ENCODE measurements at places on chromosomes 12 and 14. TPM values are rescaled to one million over a fixed set of nuclear protein-coding genes. Genes with fewer than 3 reads are reported as not detected.
A peak's percentile ranks its signal among the peaks of the same experiment; 100 is the strongest.

DNA sequence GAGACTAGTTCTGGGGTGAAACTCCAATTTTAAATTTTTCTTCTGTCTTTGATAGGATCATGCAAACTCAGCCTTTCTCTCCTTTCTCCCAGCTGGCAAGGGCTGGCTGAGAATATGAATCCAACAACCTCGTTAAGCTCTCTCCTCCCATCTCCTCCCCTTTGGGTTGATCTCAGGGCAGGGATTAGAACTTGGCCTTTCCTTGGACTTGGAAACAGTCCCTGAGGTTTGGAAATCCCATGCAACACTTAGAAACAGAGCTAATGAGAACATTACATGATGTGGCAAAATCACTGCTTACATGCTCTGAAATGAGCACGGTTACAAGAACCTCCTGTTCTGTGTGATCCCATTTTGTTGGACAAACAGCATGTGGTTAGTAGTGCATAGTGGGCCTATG is 31.6 kb downstream of the ACACB start:
- no peaks in the 10 kb centered on the region for H3K36me3 ChIP-seq
- DNase-seq = no peak
- peaks cover 5% of the 10 kb centered on the region for H3K27me3 ChIP-seq
- H3K4me1 ChIP-seq = no peaks in the 10 kb centered on the region

- H3K4me3 ChIP-seq = no peak overlapping the region
- peak; percentile 63 for DNase-seq
- peaks cover 4% of the 10 kb centered on the region for H3K4me1 ChIP-seq
- peaks cover 6% of the 10 kb centered on the region for H3K36me3 ChIP-seq
- no peak overlapping the region for H3K27ac ChIP-seq
These were observed 8.7 kb downstream of the PHB2 start for GRCh38 chr12:6961695-6962284.

DNA sequence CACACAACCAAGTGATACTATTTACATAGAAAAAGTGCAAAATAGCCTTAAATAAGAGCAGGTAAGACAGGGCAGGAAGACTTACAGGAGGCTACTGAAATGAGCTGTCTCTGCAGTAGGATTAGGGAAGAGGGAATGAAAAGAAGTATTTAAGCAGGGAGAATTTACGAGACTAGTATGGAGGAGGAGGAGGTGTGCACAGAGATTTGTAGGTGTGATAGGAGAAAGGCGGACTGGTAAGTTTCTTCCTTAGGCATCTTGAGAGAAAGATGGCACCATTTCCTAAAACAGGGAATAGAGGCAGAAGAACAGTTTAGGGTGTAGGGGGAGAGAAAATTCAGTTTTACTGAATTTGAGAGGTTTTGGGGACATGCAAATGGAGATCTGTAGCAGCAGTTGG is 25.7 kb downstream of the DIP2B start:
- no peak overlapping the region for H3K4me3 ChIP-seq
- peaks cover 9% of the 10 kb centered on the region for H3K4me1 ChIP-seq
- H3K27me3 ChIP-seq = no peaks in the 10 kb centered on the region
- no peaks in the 10 kb centered on the region for H3K36me3 ChIP-seq

DNA sequence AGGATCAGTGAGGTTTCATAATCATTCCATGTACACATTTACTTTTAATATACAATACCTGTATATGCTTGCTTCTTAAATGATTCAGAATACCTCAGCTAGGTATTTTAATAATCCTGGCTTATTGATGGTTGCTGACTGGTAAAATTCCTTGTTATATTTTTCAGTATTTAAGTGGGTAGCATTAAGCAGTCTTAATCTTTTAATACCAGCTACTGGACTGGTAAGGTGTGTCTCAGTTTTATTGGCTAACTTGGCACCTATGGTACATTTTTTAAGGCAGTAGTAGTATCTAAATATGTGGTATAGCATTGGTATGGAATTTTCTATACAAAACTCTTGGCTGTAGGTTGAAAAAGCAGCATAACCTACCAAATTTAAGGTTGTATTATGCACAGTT is 96.6 kb downstream of the RAD52 start:
- H3K4me1 ChIP-seq = peaks cover 2% of the 10 kb centered on the region
- H3K27ac ChIP-seq = no peak overlapping the region
- no peaks in the 10 kb centered on the region for H3K27me3 ChIP-seq
- no peak overlapping the region for H3K4me3 ChIP-seq

DNA sequence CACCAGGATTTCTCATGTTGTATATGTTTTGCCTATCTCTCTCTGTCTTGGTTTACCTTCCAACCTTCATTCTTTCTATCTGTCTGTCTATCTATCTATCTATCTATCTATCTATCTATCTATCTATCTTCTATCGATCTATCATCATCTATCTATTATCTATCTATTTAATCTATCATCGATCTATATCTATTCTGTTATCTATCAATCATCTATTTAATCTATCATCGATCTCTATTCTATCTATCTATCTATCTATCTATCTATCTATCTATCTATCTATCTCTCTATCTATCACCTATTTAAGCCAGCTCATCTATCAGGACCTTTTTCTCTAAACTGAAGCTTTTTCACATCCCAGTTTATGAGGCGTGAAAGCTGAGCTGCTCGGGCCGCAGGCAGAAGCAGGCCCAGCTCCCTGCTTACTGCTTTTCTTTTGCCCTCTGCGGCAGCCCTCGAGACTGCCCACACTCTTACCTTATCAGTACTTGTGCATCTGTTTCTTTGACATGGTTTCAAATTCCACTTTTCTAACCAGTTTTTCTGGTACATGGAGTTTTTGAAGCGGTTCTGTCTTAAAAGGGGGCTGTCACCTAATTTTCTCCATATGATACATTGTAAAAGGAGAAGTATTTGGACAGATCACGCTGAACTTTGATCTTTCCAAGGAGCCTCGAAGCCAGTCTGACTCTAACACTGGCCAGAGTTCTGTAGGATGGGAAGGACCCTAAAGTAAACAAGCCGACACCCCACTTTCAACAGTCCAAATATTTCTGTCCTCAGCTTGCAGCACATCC is 44.4 kb upstream of the GSG1 start:
- no peaks in the 10 kb centered on the region for H3K4me1 ChIP-seq
- H3K27me3 ChIP-seq = no peaks in the 10 kb centered on the region
- no peak overlapping the region for H3K27ac ChIP-seq
- DNase-seq = peak; percentile 38
- H3K36me3 ChIP-seq = no peaks in the 10 kb centered on the region

DNA sequence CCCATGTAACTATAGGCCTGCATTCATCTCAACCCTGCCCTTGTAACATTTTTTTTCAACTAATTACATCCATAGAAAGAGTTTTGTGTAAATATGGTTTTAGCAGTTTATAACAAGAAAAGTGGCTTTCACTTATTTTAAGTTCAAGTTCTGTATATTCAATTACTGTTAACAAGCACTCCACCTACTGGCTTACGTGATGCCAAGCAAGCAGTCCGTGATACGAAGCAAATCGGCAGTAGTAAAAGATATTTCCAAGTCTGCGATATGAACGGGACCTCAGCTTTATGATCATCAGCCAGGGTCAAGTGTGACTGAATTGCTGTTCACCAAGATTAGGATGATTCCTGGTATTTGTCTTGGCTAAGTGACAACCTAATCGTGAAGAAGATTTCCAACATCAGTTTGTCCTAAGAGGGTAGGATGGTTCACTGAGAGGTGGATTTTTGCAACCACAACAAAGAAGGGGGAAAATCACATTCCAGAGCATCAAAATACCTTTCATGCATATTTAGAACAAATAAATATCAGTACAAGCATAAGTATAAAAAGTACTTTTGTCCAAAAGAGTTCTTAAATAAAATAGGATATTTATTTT is 456.2 kb downstream of the FOXG1 start:
- H3K4me3 ChIP-seq = no peak overlapping the region
- peak; percentile 62 for DNase-seq
- no peaks in the 10 kb centered on the region for H3K36me3 ChIP-seq
- no peak overlapping the region for H3K27ac ChIP-seq
- H3K4me1 ChIP-seq = no peaks in the 10 kb centered on the region

DNA sequence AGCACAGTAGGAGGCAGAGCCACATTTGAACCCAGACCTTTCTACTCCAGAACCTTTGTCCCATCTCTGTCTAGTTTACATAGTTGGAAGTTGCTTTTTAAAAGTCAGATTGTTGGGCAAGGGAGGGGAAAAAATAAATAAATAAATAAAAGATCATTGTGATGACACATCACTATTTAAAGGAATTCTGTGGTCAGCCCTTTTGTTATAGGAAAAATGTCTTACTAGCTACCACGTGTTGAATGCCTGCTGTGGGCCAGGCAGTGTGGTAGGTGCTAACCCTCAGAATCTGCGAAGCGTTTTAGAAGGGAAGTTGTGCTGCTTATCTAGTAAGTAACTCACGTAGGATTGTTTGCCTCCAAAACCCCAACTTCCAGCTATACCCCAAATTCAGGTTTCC is 62.3 kb downstream of the BHLHE41 start:
- H3K4me1 ChIP-seq = no peaks in the 10 kb centered on the region
- peak; percentile 45 for DNase-seq
- H3K27ac ChIP-seq = no peak overlapping the region
- H3K36me3 ChIP-seq = no peaks in the 10 kb centered on the region
- no peak overlapping the region for H3K4me3 ChIP-seq
- no peaks in the 10 kb centered on the region for H3K27me3 ChIP-seq

DNA sequence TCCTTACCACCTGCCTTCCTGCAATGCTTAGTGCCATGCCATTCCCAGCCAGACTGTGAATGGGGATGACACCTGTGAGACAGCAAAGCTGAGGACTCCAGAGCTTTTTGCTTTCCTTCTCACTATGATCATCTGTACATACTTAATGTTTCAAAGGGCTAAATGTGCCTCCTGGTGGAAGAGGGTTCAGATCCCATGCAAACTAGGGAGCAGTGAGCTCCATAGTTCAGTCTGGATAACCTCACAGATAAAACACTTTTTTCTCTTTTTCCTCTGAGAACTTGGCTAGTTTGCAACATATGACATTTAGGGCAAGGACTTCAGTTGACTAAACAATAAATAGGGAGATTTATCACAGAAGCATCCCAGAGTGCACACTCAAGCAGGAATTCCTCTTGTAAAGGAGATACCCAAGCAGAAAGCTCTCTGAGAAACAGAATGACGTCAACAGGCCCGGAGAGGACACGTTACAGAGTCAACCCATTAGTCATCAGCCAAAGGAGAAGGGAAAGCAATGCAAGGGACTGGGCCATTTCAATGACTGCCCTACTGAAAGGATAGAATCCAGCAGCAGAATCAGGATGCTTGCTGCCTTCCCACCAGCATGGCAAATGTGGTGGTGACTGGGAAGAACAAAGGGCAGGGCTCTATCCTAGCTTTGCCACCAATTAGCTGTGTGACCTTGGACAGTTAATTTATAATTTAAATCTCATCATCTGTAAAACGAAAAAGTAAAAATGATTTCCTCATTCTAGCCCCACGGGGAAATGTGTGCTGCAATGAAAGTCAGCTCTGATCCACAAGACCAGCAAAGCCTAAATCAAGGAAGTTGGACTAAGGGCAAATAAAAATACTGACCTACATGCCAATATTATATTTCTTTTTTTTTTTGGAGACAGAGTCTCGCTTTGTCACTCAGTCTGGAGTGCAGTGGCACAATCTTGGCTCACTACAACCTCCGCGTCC is 80.8 kb upstream of the ACTN1 start:
- H3K4me1 ChIP-seq = peaks cover 3% of the 10 kb centered on the region
- peak; percentile 93 for DNase-seq
- H3K27ac ChIP-seq = peak overlapping the region; percentile 24

DNA sequence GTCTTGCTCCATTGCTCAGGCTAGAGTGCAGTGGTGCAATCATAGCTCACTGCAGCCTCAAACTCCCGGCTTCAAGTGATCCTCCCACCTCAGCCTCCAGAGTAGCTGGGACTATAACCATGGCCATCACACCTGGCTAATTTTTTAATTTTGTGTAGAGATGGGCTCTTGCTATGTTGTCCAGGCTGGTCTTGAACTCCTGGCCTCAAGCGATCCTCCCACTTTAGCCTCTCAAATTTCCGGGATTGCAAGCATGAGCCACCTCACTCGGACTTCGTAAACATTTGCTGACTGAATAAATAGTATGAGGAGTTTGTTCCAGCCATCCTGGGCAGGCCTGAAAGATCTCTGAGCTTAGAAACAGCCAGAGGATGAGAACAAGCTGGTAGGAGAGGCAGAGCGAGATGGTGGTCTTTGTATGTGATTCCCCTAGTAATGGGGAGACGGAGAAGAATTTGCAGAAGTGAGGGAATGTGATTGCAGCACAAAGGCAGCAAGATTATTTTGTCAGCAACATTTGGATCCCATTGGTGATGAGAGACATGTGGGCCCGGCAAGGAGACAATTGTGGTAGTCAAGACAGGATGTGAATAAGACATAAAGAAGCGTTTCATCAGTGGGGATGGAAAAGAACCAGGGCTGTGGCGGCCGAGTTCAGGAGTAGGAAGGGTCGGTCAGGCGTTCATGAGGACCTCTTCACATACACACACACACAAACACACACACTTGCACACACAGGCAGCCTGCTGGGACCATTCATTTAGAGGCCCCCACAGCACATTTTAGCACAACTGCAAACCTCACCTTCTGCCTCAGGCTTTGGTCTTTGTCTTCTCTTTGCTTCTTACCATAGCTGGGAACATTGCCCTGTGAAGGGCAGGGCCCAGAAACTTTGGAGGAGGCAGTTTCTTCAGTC is 155.5 kb downstream of the ZFP36L1 start:
- H3K4me3 ChIP-seq = no peak overlapping the region
- no peaks in the 10 kb centered on the region for H3K36me3 ChIP-seq
- H3K27ac ChIP-seq = peak overlapping the region; percentile 18
- DNase-seq = peak; percentile 68

- H3K4me1 ChIP-seq = peaks cover 3% of the 10 kb centered on the region
- H3K4me3 ChIP-seq = no peak overlapping the region
- H3K36me3 ChIP-seq = no peaks in the 10 kb centered on the region
- no peaks in the 10 kb centered on the region for H3K27me3 ChIP-seq
- DNase-seq = no peak
- H3K27ac ChIP-seq = no peak overlapping the region
These were observed 22.5 kb upstream of the HIGD1C start for GRCh38 chr12:50929831-50930230.

DNA sequence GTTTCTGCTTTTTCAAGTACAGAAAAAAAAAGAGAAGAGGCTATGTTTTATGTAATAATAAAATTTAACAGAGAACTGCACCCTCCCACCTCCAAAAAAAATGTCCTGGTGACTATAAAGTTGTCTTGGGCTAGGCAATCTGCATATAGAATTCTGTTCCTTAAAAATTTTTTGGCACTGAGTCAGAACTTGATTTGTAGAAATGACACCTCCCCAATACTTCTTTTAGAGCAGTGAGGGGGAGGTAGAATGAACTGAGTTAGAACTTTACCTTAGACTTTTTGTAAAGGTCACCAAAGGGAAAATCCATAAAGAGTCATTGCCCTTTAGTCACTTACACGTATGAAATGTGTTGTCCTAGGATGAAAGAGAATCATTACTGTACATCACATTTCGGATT is 80.0 kb downstream of the BTG1 start:
- peaks cover 7% of the 10 kb centered on the region for H3K4me1 ChIP-seq
- no peaks in the 10 kb centered on the region for H3K36me3 ChIP-seq
- H3K27ac ChIP-seq = no peak overlapping the region
- DNase-seq = no peak

GRCh38 chr12:120116441-120116791 is at the start of gene RAB35:
RAB35 (minus strand) TSS chr12:120116753; CDS start chr12:120116650, 103 bp downstream.
- peak within 1 kb of the TSS; percentile 82 for H3K27ac ChIP-seq
- DNase-seq = no peak
- peak within 1 kb of the TSS; percentile 96 for H3K4me3 ChIP-seq
- peaks cover 2% of the 10 kb centered on the region for H3K36me3 ChIP-seq

HSPB8 gene
- total RNA-seq = 21.3 TPM

KLHL42 gene
- 25.3 TPM for total RNA-seq
